ENCODE measurements at places on chromosomes 16 and 17.

- no peak for DNase-seq
These were observed 568.8 kb upstream of the C16orf82 start for GRCh38 chr16:26497896-26498295.

- DNase-seq: no peak
These were observed 18.6 kb upstream of the C16orf78 start for GRCh38 chr16:49354991-49355390.

DNA sequence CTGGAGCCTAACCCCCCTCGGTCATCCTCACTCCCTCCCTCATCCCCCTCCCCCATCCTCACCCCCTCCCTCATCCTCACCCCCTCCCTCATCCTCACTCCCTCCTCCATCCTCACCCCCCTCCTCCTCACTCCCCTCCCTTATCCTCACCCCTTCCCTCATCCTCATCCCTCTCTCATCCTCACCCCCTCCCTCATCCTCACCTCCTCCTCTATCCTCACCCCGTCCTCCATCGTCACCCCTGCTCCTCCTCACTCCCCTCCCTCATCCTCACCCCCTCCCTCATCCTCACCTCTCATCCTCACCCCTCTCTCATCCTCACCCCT lies 571 bp downstream of the PRSS33 start:
- DNase-seq: no peak

GRCh38 chr17:68326681-68327080 lies 35.4 kb downstream of the ARSG start:
- DNase-seq: no peak

GRCh38 chr17:64685705-64686104 lies 23.6 kb upstream of the SMURF2 start:
- DNase-seq: no peak
